Esophagus muscularis mucosa (tissue), 4 donors: ENCODE measurements at places on chromosomes 16 and 17. TPM values are rescaled to one million over a fixed set of nuclear protein-coding genes. Genes with fewer than 3 reads are reported as not detected.

Gene RND2
- total RNA-seq = 2.9 TPM

Gene HCRT
- not detected for total RNA-seq

Gene TNFAIP1
- 43.8 TPM for total RNA-seq

Gene MFSD6L
- not detected for total RNA-seq

Gene EVI2B
- total RNA-seq = 10.8 TPM

Gene CA7
- not detected for total RNA-seq

Gene SLC13A2
- not detected for total RNA-seq

Gene EMP2
- total RNA-seq = 63.2 TPM

Gene SPATA22
- total RNA-seq = 0.50 TPM

Gene ASPA
- 2.9 TPM for total RNA-seq

Gene CARD14
- total RNA-seq = 0.33 TPM

Gene SUPT6H
- total RNA-seq = 76.6 TPM

Gene TP53TG3D
- total RNA-seq = not detected

Gene RGS11
- 9.8 TPM for total RNA-seq

Gene MYOCD
- 103 TPM for total RNA-seq

Gene PRR35
- total RNA-seq = not detected

Gene KAT7
- total RNA-seq = 48.1 TPM

Gene INTS2
- 10.6 TPM for total RNA-seq

Gene PITPNM3
- 46.5 TPM for total RNA-seq

Gene TAT
- not detected for total RNA-seq

Gene RPGRIP1L
- 4.2 TPM for total RNA-seq

Gene AOC3
- 129 TPM for total RNA-seq

Gene PYY
- total RNA-seq = not detected

Gene KRT17
- total RNA-seq = not detected

Gene TRPV3
- total RNA-seq = 0.57 TPM

Gene KRT33A
- total RNA-seq = not detected

Gene C16orf74
- total RNA-seq = 0.83 TPM

Gene ATP2A3
- total RNA-seq = 27.5 TPM

Gene KIF18B
- total RNA-seq = not detected

Gene BIRC5
- under 0.01 TPM for total RNA-seq

Gene BRIP1
- 0.29 TPM for total RNA-seq

Gene CES5A
- not detected for total RNA-seq

Gene NLRP1
- total RNA-seq = 16.8 TPM

Gene HOXB8
- not detected for total RNA-seq

Gene JPH3
- total RNA-seq = 0.63 TPM

Gene TNP2
- not detected for total RNA-seq
